Umbilical cord (tissue), 2 donors: ENCODE measurements at places on chromosomes 7 and 10.
A peak's percentile ranks its signal among the peaks of the same experiment; 100 is the strongest.

DNA sequence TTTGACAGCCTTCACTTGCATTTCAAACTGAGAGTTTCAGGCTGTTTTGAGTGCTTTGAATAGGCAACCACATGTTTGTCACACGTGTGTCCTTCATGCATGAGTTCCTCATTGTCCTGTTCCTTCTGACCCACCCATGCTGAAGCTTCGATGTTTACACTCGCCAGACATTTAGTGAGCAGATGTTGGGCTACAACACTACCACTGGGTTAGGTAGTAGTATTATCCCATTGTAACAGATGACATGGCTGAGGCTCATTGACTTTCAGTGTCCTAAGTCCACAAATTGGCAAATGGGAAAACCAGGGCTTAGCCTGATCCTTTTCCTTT lies 456.1 kb downstream of the PHTF2 start:
- no peak for DNase-seq

- DNase-seq: no peak
Observed at GRCh38 chr10:32877915-32878314, 80.1 kb downstream of the ITGB1 start.

DNA sequence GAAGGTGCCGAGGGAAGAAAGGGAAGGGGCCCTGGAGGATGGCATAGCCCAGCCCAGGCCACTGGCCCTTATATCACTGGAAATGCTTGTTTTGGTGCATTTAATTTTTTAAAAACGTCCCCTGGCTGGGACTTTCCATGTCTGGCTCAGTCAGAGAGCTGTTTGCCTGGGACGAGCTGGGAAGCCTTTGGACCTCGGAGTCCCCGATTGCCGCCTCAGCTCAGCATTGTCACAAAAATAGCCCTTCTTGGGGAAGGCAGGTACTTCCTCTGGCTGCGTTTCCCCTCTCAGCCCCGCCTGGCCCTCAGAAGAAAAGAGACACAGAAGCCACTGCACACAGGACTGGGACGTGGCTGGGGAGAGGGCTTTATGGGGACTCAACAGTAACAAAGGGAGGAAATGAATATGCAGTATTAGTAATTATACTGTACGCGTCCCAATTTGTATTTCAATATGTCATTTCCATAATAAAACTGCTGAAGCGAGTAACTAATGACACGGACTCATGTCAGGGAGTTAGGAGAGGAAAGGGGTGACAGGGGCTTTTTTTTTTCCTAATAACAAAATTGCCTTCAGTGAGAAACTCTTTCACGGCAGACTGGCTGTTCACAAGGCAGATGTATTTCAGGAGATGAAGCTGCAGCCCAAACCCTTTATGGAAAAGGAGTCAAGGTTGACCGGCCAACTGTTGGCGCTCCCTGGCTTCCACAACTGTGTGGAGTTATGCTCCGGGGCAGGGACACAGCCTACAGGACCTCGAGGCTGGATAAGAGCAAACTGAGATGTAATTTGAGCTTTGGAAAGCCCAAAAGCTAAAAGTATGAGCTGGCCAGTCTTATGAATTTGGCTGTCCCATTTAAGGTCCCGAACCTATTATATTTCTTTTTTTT lies 31.0 kb upstream of the MXI1 start:
- no peak for DNase-seq

DNA sequence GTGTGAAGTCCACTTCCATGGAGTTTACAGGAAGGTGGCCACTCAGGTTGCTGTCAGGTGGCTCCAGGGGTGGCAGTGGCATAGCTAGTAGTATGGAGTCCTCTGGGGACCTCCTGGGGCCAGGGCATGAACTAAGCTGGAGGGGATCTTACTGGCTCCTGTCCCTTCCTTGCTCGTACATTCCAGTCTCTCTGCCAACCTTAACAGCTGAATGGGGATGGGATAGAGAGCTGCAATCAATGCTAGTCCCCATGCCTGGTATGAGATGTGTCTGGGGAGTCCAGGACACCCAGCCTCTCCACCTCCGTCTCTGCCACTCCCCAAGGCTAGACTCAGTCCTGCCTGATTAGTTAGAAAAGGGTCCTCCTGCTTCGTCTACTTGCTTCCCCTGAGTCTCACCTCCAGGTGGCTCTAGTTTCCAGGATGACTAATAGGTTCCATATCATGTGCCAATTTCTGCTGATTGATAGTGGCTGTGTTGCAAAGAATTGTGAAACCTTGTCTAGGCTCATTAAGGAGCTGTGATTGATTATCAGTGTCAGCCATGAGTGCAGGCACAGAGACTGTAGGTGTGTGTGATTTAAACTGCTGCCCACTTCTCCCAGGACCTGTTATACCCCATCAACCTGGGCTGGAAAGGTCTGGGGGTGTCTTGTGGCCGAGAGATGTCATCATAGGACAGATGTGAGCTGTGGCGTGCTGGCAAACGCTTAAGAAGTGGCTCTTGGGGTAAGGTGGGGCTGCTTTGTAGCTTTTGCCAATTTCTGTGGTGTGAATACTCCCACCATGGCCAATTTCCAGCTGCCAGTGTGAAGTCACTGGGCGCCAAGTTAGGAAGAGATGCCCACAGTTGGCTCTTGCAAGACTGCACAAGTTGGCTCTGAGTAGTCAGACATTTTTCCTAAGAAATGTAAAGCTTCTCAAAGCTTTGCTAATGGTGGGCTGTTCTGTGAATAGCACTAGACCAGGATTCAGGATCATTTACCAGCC lies 59.8 kb downstream of the COL13A1 start:
- DNase-seq: no peak

DNA sequence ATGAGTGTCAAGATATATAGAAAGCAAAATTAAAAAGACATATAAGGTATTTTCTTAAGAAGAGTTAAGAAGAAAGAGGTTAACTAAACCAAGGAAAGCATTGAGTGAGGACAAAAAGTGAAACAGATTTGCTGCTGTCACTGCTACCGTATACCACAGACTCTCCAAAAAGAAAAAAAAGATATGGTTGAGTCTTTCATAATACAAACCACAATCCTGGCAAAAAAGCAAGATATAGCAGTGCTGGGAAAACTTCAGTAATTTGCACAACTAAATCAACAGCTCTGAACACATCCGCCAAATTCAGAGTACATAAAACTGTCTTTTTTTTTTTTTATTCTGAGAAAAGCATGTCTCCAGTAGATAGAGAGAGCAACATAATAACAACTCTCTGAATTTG lies 114.7 kb downstream of the ETV1 start:
- peak; percentile 20 for DNase-seq

- no peak for DNase-seq
Observed at GRCh38 chr7:88184848-88185304, 35.0 kb downstream of the SRI start.

DNA sequence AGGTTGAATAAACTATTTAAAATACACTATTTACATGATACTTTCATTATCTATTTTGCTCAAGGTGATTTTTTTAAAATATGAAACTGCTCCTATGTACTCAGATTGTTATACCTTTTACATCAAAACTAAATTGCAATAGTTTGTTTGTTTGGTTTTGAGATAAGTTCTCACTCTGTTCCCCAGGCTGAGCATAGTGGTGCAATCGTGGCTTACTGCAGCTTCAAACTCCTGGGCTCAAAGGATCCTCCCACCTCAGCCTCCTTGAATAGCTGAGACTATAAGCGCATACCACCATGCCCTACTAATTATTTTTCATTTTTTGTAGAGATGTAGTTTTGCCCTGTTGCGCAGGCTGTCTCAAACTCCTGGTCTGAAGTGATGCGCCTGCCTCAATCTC lies 12.7 kb downstream of the TAS2R60 start:
- DNase-seq: no peak

DNA sequence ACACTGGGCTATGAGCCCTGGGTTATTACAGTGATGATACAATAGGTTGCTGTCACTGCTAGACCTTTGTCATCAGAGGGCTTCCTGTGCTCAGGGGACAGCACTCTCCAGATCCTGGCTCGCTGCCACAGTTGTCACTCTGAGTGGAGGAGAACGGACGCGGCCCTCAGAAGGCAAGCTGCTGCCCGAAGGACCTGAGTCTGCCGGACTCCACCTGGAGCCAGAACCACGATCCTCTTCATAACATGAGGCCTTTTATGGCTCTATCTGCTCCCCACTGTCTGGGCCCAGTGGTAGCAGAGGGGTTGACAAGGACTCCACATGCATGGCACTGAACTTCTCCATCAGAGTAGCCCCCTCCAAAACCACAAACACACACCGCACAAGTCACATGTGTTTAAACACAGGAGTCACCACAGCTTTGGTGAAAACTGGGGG lies 94.7 kb upstream of the EFCAB10 start:
- no peak for DNase-seq

DNA sequence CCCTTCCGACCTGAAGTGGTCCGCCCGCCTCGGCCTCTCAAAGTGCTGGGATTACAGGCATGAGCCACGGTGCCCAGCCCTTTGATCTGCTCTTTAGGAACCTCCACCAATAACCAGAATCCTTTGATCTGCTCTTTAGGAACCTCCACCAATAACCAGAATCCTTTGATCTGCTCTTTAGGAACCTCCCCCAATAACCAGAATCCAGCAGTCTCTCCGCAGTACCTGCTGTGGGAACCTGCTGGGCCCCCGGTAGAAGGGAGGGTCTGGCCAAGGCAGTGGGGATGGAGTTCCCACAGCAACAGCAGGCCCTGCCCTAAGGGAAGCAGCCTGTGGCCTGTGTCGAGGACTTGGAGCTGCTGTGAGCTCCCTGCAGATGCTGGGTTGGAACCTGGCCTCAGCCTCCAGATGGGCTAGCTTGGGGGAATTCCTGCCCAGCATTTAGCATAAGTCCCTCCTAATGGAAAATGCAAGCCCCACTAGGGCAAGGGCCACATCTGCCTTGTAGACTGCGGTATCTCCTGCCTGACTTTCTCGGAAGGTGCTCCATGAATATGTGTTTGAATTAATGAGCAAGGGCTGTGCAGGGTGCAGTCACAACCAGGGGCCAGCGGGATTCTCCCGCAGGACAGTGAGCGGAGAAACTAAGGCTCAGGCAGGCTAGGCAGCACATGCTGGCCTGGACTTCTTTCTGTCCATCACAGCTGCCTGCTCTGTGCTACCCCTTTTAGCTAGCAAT lies 165.8 kb downstream of the UBE2H start:
- no peak for DNase-seq

DNA sequence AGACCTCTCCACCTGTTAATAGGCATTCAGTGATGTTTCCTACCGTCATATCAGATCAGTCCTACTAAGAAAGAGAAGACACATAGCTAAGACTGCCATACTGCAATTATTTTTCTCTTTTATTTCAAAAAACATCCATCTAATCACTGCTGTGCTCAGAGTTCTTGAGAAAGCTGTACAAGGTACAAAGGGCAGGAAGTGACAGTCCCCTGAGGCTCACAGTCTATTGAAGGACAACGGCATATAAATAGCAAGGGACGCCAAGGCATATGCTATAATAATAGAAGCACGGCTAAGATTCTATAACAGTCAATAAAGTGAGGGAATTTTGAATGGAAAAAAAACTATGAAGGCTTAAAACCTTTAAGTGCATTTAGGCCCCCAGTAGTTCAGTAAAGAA lies 415.3 kb upstream of the NRP1 start:
- DNase-seq: no peak

GRCh38 chr10:72162978-72163377 lies 52.8 kb upstream of the ANAPC16 start:
- DNase-seq: no peak

- no peak for DNase-seq
Observed at GRCh38 chr10:125144206-125144605, 16.2 kb downstream of the CTBP2 start.

GRCh38 chr7:92043637-92044036 lies 90.6 kb downstream of the CYP51A1 start:
- DNase-seq: no peak

DNA sequence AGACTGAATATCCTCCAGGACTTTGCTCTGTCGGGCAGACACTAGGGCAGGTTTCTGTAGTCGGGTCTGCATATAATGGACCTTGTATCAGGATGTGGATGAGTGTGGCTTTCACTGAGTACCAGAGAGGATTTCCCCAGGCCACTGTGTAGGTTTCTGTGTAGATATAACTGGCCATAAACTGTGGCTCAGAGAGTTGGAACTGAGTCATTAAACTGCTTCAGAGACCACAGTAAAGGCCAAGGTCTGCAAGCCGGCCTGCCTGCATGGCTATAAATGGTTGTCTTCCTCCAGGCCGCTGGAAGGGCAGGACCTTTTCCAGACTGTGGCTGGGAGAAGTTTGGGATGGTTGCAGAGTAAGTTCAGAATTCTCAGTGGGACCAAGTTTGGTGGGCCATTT lies 16.9 kb downstream of the ZNF92 start:
- DNase-seq: no peak

DNA sequence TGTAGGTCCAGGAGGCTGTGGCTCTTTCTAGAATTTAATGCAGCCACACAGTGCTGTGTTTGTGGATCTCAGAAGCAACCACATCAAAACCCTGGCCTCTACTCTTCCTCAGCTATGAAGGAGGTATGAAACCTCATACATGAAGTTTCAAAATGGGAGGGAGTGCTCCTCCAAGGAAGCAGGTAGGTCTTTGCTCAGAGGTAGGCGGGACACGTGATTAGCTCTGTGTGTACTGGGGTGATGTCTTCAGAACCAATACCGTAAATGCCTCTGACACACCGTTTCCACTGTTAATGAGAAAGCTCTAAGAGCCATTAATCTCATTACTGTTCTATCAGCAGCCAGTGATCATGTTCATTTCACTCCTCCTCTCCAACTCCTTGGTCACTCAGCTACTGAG lies 126.1 kb downstream of the PLXNA4 start:
- no peak for DNase-seq

DNA sequence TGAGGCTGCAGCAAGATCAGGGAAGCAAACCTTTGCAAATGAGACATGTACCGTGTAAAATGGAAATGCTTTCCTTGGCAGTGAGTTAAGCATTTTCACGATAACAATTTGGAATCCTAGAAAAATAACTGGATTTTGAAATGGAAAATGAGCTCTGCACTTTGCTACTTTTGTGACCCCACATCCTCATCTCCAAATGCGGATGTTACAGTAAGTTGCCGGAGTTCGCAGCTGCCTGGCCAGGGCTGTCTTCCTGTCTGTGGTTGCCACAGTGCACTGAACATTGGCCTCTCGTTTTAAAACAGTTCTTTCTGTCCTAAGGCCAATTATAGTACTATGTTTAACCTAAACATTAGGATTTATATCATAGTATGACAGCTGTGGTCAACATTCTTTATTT lies 136.2 kb upstream of the FZD8 start:
- no peak for DNase-seq

DNA sequence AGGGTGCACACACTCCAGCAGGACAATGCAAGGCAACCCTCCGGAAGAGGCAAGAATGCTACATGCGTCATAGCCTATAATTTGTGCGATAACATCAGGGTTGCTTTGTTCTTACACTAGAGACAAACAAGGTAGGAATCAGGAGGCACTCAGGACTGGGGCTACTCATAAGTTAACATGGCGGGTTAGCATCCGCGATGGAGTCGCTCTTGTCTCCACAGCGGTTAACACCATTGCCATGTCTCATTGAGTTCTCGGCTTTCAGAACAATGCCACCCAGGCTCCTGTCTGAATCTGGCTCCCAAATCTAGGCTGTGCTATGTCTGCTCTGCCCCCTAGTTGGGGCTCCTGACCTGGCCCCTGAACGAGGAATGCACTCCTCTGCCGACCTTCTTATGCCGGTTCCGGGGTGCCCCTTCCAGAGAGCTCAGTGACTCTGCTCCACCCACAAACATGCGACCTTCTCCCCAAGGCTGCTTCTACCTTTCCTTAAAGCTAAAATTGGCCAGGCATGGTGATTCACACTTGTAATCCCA lies 24.9 kb upstream of the SLF2 start:
- DNase-seq: no peak

- no peak for DNase-seq
Observed at GRCh38 chr10:111126077-111126476, 49.2 kb downstream of the ADRA2A start.
